Hematopoietic multipotent progenitor cell treated with erythropoietin and hydrocortisone succinate and interleukin-3 and kit ligand, for 4 days (in vitro differentiated cells): ENCODE measurements at places on chromosomes 13 and 19.

DNA sequence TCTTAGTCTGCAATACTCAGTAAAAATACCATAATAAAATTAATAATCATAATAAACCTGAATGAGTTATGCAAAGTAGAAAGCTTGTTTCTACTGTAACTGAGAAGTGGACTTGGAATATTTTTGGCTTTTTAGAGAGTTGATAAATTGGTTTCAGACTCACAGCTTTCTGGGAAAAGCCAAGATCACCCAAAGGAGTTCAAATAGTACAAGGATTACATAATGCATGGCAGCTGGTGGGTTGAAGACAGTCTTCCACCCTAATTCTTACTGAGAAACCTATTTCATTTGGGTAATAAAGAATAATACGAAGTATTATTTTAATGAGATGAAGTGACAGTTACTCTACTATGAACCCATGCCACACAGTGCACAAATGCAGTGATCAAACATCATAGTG lies 139.4 kb upstream of the KLF12 start:
- DNase-seq = no peak

- DNase-seq = no peak
Measured at GRCh38 chr19:17074634-17075034, 618 bp downstream of the HAUS8 start.

DNA sequence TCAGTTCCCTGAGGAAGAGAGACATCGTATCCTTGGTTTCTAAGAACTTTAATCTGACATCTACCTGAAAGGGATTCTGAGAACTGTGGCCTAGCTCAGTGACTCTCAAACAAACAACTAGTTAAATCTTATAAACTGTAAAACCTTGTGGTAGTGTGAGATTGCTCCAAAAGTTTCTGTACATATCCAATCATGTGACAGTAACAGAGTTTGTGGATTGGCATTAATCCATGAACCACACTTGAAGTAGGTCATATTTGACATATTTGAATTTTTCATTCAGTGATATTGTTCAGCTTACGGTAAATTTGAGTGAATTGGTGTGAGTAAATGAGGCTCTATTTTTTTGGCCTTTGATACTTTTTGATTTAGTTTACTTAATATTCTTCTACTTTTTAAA lies 15.0 kb downstream of the TDRD3 start:
- peak; percentile 40 for DNase-seq

DNA sequence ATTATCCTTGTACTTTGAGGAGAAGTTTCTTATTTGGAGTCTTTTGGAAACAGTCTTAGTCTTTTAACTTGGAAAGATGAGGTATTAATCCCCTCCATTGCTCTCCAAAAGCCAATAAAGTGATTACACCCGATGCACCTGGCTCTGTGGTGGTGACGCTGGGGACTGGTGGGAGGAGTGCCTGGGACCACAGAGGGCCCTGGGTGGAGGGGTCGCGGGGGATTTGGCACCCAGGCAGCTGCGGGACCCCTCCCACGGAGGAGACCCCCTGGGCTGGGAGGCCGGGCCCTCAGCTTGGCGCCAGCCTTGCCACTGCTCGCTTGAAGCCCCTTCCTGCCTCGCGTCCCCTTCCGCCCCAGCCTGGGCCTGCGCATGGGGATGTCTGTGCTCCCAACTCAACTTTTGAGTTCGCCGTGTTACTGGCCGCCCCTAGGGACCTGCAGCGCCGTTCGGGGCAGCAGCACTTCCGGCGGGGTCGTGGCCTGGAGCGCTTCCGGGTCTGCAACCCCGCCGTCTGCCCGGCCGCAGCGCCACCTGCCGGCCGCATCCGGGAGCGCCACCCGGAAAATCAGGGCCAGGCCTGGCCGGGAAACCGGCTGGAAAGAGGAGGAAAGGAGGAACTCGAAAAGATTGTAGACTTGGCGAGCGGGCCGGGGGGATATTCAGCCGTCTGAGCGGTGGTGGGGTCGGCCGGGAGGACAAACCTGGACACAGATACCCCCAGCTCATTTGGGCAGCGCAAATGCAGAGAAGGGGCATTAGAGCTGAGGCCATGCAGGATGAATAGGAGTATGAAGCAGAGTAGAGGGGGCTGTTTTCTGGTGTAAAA lies 8.4 kb downstream of the PEAK3 start:
- DNase-seq = peak; percentile 93

GRCh38 chr13:65943024-65943423 lies 1287.1 kb downstream of the PCDH9 start:
- DNase-seq = no peak

DNA sequence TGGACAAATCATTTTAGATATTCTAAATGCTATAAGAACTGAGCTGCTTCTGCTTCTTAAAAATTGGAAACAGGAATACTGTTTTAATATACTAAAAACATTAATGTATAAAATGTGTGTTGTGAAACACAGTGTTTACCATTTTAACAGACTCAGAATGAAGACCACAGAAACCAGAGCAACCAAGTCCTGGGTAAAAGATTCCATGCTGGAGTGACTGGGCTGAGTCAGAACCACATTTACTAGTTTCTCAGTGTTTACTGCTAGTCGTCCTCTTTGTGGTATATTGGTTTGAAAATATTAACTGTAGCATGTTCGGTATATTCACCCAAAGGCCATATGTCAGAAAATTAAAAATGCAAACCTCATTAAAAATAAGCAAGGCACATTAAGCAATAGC lies 31.9 kb downstream of the ANKRD10 start:
- DNase-seq = no peak

- no peak for DNase-seq
Measured at GRCh38 chr19:19006213-19006612, 27.1 kb downstream of the SUGP2 start.

GRCh38 chr13:32316501-32316900 lies 1.2 kb downstream of the BRCA2 start:
- DNase-seq = peak; percentile 71

- DNase-seq = peak; percentile 36
Measured at GRCh38 chr13:33119856-33120543, 103.8 kb downstream of the KL start.

GRCh38 chr13:45861322-45861721 lies 9.8 kb upstream of the SIAH3 start:
- DNase-seq = no peak

- DNase-seq = no peak
Measured at GRCh38 chr19:49887665-49888509, 8.8 kb downstream of the IL4I1 start.
